Activated T-helper 1 cell treated with anti-CD3 and anti-CD28 coated beads, Interleukin-12 subunit alpha, Interleukin-12 subunit beta, Interleukin-2, Interleukin-4 antibody, amounts not matched to agents 30 ng/mL and 10 ng/mL and 1 ng/mL, durations not matched to agents 14 hours and 24 hours and 36 hours (primary cell): ENCODE measurements at places on chromosomes 6 and 20. TPM values are rescaled to one million over a fixed set of nuclear protein-coding genes. Genes with fewer than 3 reads are reported as not detected.

GRCh38 chr6:166435574-166435973 is 52.8 kb upstream of the MPC1 start:
- no peak for DNase-seq

GRCh38 chr6:14598017-14598864 is 480.7 kb downstream of the CD83 start:
- DNase-seq: no peak

DNA sequence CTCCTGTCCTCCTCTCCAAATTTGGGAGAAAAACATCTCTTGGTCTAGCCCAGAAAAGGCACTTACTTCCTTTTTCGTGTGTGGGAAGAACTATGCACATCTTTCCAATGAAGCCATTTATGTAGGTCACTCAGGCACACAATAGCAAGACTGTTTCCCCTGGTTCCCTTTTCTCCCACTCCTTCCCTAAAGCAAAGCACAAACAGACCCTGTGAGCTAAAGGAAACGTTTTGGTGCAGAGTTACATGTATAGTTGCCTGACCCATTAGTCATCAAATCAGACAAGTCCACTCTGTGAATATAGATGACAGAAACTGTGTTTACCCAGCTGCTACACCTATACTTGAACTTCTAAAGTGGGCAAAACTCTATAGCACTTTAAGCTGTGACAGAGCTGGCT is 474.6 kb downstream of the COL12A1 start:
- no peak for DNase-seq

- no peak for DNase-seq
Measured at GRCh38 chr20:57907131-57908000, 197.6 kb upstream of the PMEPA1 start.

DNA sequence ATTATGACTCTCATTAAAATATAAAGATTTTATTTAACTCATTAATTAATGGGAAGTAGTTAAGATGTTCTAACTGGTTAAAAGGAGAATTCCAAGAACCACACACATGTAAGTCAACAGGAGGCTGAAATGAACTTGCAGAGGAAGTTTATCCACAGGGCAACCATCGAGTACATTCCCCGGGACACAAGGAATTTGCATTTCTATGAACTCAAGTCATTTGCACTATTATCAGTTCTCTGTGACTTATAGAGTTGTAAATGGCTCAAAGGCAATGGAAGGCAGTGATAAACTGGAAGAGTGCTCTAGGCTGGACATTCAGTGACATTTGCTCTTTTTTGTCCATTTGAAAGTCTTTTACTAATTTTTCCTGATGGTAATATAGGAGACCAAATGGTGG is 97.4 kb downstream of the SNX5 start:
- DNase-seq: no peak

DNA sequence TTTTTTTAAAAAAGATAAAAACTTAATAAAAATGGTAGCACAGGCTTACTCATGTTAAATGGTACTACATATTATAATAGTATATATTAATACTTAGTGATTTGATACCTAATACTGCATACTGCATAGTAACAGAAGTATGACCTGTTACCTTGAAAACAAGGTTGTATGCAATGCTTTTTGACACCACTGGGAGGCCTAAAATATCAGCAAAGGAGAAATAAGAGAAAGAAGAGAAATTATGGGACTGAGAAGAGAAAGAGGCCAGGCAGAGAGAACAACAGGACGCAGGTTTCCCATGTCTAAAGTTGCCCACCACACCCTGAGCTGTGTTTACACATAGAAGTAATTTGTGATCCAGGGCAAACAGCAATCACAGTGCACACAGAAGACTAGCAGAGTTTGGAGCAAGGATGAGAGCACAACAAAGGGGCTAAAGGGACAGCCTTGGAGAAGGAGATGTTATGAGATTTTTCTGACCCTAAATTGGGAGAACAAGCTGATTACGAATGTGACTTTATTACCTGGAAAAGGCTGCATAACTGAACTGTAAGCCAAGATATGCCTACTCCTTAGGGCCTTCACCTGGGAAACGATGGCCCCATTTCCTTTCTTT is 73.2 kb downstream of the ROS1 start:
- DNase-seq: no peak

DNA sequence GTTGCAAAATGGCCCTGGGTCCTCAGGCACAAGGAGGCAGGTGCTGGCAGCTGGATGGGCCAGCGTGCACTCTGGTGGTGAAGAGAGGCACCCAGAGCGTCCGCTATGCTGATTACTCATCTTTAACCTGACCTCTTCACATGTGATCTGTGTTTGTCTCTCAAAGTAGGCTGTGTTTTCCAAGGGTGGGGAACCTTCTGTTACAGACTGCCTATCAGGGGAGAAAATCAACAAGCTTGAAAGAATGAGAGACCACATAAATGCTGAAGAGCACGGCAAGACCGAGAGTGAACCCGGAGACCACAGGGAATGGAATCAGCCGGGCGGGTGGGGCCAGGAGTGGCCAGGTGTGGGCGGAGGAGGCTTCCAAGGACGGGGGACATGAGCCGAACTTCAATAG is 16.2 kb downstream of the BNIP5 start:
- DNase-seq: no peak

DNA sequence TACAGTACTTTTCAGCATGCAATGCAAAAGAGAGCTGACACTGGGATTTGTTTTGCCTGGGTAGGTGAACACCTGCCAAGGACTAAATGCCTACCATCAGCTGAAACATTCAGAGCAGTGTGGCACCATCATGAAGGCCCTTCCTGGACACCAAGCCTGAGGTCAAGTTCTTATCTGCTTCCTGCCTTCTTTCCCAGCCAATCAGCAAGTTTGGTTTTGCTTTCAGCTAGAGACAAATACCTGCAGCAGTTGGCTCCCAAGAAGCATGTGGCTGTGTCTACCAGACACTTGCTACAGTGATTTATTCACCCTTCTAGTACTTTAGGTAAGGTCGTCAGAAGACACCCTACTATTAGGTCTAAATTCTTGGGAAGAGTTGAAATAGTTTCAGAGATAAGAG is 112.8 kb downstream of the TBX18 start:
- no peak for DNase-seq

DNA sequence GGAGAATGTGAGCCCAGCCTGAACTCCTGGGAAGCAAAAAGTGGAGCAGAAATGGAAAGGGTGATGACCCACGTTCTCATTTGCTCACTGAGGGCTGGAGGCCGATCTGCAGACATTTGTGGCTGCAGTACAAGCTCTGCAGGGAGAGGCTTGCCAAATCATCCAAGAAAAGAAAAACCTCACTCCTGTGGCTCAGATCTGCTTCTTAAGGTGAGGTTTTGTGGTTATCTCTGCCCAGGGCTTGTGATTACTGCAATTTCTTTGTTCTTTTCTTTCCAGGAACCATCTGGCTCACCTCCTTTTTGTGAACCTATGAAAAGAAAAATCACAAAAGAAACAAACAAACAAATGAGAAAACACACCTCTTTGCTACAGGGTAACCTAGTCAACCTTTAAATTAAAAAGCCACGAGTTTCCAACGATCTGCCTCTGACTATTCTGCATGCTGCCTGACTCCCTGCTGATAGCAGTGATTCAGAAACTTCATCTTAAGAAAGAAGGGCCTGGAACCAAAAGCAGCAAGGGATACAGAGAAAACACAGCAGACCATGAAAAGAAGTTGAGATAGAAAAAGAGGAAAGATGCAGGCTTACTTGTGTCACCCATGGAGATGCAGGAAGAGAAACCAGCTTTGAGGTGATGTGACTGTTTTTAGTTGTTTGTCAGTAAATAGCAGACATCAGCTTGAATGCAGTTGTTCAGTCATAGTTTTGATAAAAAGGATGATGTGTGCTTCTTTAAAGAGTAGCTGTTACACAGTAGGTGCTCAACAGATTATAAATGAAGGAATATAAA is 165.1 kb downstream of the LMBRD1 start:
- peak; percentile 31 for DNase-seq

GRCh38 chr6:104226790-104227446 is 632.8 kb downstream of the HACE1 start:
- no peak for DNase-seq

- no peak for DNase-seq
Measured at GRCh38 chr6:51411496-51412125, 592.9 kb downstream of the TFAP2B start.

GRCh38 chr20:760751-761417 is 7.4 kb downstream of the SLC52A3 start:
- peak; percentile 3 for DNase-seq

- no peak for DNase-seq
Measured at GRCh38 chr6:35468980-35469750, 964 bp downstream of the RPL10A start.

DNA sequence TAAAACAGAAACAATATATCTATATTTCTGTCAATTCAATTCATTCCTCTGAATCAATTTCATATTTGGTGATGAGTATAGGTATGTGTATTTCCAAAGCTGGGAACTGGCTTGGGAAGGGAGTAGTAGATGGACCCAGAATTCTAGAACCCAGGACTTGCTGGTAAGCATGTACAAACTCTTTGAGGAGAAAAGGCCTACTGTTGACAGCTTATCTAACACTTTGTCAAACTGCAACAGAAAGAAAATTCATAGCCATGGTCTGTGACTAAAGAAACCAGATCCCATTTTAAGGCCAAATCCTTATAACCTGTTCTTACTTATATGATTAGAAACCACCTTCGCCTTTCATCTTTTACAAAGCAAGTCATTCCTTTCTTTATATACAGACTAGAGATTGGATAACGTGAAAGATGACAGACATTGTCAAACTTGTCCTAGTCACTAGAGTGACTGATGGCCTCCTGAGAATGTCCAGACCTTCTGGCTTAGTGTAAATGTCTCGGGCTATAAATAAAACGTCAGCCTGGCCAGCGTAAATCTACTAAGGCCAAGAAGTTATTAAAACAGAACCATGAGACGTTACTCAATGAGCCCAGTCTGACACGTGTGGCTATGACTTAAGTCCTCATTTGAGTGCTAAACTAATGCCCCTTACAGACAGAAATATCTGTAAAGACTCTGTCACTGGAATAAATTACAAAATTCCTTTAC is 152.3 kb downstream of the ALDH8A1 start:
- no peak for DNase-seq

DNA sequence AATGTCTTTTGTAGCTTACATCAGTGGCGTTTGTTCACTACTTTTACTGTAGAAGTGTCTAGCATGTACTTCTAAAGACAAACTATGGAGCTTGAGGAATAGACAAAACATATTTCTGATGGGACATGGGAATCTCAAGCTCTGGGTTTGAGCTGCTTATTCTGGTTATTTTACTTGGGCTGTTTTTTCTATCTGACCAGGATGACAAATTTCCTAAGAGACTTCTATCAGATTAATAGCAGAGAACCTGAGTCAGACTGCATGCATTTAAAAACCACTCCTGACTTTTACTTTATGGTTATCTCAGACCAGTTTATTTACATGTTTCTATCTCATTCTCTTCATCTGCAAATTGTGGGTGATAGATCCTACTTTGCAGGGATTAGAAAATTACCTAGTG is 1282.3 kb upstream of the GJE1 start:
- no peak for DNase-seq

DNA sequence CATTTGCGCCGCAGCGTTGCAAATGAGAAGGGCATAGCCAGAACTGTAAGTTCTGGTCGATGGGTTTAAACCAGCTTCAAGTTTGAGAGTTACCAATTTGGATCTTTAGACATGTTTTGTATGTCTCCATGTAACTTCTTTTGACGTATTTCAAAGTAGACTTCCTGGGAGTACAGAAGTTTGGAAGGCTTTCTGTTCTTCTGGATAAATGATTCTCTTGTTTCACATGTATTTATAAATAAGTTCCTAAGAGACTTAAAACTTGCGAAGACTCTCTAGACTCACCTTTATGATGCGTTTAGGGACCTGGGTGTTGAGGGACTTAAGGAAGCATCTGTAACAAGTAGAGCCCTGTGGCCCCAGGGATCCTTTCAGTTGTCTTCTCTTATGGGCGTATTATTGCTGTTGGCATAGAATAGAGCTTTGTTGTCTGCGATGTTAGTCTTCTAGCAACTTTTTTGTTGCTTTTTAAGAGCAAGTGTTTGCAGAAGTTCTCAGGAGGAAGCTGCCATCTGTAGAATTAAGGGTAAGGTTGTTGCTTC is 1.3 kb downstream of the CDYL start:
- no peak for DNase-seq

- DNase-seq: no peak
Measured at GRCh38 chr6:50966532-50966931, 147.9 kb downstream of the TFAP2B start.

GRCh38 chr20:33719277-33719988 is 677 bp downstream of the PXMP4 start:
- DNase-seq: no peak

UTRN gene
- 48.3 and 50.6 TPM in 2 replicates for total RNA-seq

SNAP91 gene
- total RNA-seq: not detected in 2 replicates

SRSF12 gene
- 0.07 and 0.10 TPM in 2 replicates for total RNA-seq

VGLL2 gene
- not detected in 2 replicates for total RNA-seq

SLC22A16 gene
- not detected in 2 replicates for total RNA-seq

ADGB gene
- total RNA-seq: not detected in 2 replicates

SLC22A7 gene
- not detected in 2 replicates for total RNA-seq

CGAS gene
- 47.6 and 51.1 TPM in 2 replicates for total RNA-seq

PCSK2 gene
- total RNA-seq: not detected in 2 replicates

ATP6V1G2 gene
- 1.2 and 1.4 TPM in 2 replicates for total RNA-seq

PTPRT gene
- total RNA-seq: not detected in 2 replicates

IP6K3 gene
- not detected in 2 replicates for total RNA-seq

CTCFL gene
- not detected in 2 replicates for total RNA-seq

DPPA5 gene
- total RNA-seq: not detected in 2 replicates

SLC12A5 gene
- total RNA-seq: 0.42 TPM in 1 of 2 replicates, not detected in the other

POU5F1 gene
- total RNA-seq: not detected in 2 replicates

ASIP gene
- total RNA-seq: not detected in 2 replicates

HLA-DRA gene
- total RNA-seq: 39.3 and 40.1 TPM in 2 replicates

UBE2C gene
- 114 and 118 TPM in 2 replicates for total RNA-seq

TGM3 gene
- not detected in 2 replicates for total RNA-seq

GRM1 gene
- not detected in 2 replicates for total RNA-seq
